ELR (cell line): ENCODE measurements at places on chromosomes 4 and X.
A peak's percentile ranks its signal among the peaks of the same experiment; 100 is the strongest.

DNA sequence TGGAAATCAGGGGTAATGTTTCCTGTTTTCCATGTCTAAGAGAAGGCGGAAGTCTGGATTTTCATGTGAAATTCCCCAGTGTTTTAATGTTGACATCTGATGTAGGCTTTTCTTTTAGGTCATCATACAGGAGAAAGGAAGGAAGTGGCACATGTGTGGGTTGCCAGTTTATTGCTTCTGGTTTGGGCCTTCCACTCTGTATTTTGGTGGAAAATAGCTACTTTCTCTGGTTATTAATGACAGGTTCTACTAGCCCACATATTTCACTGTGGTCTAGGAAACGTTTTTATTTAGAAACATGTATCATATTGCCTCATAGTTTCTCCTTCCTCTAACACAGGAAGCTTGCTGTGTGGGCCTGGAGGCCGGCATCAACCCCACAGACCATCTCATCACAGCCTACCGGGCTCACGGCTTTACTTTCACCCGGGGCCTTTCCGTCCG, 7.2 kb downstream of the PDHA1 start:
- no peak for DNase-seq

DNA sequence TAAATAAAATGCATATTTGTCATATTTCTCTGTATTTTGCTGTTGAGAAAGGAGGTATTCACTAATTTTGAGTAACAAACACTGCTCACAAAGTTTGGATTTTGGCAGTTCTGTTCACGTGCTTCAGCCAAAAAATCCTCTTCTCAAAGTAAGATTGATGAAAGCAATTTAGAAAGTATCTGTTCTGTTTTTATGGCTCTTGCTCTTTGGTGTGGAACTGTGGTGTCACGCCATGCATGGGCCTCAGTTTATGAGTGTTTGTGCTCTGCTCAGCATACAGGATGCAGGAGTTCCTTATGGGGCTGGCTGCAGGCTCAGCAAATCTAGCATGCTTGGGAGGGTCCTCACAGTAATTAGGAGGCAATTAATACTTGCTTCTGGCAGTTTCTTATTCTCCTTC, 3.3 kb downstream of the HTT start:
- no peak for DNase-seq

GRCh38 chr4:157590679-157591078, 370.2 kb downstream of the GRIA2 start:
- no peak for DNase-seq

GRCh38 chr4:144647095-144647561, 1.2 kb downstream of the HHIP start:
- peak; percentile 45 for DNase-seq

DNA sequence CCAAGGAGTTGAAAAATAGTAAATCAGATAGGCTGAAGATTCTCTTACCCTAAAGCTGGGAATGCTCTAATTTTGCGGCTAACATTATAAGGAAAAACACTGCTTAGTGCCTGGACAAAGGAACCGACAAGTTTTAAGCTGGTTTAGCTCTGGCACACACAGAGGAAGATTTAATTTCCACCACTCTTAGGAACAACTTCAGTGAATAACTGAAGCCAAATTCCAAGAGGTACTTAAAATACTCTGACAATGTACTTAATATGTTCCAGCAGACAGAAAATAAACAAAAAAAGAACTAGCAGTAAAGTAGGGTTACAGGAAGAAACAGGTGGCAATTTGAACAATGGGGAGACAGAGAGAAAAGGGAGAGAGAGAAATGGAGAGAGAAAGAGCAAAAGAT, 340.8 kb upstream of the NDST4 start:
- DNase-seq, result no peak

GRCh38 chrX:13008189-13008533, 33.3 kb downstream of the TMSB4X start:
- DNase-seq, result no peak

DNA sequence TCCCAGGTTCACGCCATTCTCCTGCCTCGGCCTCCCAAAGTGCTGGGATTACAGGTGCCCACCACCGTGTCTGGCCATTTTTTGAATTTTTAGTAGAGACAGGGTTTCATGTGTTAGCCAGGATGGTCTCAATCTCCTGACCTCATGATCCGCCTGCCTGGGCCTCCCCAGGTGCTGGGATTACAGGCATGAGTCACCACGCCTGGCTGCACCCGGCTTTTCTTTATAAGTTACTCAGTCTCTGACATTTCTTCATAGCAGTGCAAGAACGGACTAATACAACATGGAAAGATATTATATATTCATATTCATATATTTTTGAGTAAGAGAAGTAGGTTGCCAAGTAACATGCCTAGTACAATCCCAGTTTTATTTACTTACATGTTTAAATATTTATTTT, 22.9 kb downstream of the SHROOM3 start:
- DNase-seq, result no peak

DNA sequence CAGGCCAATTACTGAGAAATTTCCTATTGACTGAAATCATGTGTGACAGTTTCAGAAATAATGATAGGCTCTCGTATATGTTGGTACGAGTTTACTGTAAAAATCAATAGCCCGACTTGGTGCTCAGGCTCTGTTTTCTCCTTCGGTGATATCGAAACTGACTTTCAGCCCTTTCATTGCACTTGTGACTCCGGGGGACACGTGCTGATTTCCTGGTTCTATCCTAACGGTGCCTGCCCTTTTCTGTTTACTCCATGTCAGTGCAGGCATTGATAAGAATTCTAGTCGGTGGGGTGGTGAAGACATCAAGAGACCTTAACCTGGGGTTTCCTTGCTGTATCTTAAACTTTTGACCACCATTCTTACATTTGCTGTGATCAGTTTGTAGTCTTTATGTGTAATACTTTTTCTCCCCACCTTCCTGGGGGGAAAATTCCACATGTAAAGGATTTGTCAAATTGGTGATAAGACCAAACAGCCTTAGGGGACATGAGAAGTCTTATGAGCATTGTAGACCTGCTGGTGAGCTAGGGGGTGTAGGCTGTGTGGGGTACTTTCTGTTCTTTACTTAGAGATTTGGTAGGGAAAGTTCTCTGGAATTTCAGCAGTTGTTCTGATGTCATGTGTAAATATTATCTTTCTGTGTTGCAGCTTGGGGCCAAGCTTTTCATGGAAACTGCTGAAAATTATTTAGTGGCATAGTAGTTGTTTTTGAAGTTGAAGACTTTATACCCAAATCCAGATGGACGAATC, 52.7 kb downstream of the TMEM131L start:
- no peak for DNase-seq

DNA sequence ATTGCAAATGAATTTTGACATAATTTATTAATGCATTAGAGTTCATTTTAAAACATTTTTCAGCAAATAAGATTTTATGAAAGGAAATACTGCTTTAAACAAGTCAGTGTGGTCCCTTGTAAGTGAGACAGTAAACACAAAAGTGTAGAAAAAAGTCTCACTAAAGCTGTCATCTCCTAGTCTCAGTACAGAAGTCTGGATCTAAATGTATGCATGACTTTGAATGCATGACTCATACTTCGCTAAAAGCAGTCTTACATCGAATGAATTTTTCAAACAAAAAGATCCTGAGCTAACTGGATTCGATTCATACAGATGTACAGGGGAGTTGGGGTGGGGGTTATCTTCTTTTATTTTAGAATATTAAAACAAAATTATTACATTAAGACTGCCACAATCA, 207.4 kb upstream of the VCX start:
- no peak for DNase-seq

GRCh38 chr4:28918871-28919270, 1801.3 kb upstream of the PCDH7 start:
- DNase-seq, result no peak

DNA sequence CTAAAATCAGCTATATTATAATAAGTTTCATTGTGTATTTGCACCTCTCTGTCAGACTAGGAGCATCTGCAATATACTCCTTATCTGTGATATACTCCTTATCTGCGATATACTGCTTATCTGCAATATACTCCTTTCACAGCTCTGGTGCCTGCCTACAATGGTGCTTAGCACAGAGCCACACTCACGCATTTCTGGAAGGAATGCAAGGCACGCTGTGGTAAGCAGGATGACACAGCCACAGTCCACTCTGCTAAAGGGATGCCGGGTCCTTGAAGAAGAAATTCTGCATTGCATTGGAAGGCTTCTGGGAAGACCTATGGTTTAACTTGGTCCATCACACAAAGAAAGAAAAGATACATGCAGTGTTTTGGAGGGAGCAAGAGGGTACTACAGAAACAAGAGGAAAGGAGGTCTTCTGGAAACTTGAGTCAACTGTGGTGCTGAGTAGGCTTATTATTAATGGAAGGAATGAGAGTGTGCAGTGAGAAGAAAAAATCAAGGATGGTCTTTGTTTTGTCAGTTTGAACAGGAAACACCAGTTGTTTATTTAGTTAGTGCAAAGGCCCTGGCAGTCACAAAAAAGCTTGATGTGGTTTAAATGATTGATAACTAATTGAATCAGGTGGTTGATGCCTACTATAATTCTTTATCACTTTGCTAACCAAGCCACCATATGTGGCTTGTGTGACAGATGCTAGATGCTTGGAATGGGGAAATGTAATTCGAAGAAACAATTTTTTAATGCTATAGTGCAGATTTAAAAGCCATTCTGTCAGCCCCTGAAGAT, 342.3 kb downstream of the GRXCR1 start:
- peak; percentile 29 for DNase-seq

DNA sequence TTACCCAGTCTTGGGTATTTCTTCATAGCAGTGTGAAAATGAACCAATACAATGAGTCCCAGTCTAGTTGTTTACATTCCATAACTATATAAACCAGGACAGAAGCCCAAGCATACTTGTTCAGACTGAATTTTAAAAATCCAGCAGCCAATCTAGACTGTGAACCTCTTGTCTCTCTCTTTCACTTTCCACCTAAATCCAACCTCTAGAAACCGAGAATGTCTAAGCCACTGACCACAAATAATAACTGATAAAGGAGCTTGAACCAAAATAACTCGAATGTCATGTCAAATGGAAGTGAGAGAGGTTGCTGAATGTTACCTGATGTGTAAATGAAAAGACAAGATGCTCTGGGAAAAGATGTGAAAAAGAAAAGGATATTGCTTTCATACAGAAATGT, 544.7 kb downstream of the NLGN4X start:
- no peak for DNase-seq

GRCh38 chrX:132407691-132408090, 81.1 kb downstream of the MBNL3 start:
- DNase-seq, result no peak

GRCh38 chr4:79235095-79235494, 90.8 kb downstream of the NAA11 start:
- no peak for DNase-seq

GRCh38 chrX:131735127-131735526, 191.3 kb downstream of the OR13H1 start:
- no peak for DNase-seq

GRCh38 chr4:128287141-128287870, at the start of gene PGRMC2:
PGRMC2 (minus strand) TSS chr4:128287813; CDS start chr4:128287790, 23 bp downstream.
- peak; percentile 42 for DNase-seq

DNA sequence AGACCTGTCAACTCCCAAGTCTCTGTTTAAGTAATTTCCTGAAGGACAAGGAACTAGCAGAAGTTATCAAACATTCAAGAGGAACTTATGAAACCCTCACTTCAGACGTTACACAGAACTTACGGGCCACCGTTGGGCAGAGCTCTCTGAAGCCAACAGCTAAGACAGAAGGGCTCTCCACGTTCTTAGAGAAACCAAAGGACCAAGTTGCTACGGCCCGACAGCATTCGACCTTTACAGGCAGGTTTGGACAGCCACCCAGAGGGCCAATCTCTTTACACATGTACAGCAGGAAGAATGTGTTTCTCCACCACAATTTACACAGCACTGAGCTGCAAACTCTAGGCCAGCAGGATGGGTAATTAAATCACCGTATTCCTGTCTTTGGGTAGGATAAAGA, 705.1 kb upstream of the GRID2 start:
- DNase-seq, result no peak

DNA sequence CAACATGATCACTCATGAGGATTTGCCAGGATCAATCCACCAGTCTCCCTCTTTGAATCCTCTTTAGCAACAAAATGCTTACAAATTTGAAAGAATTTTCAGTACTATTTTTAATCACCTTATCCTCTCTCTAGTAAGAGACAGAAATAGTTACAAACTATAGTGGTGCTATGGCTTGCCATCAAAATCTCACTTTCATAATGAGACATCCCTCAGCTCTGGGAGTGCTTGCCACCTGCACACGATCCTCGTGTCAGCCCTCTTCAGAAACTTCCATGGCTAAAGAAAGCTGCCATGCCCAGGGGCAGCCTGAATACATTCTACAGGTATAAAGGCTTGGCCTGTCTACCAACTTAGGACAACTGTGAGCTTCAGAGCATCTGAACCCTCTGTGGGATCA, 5.1 kb upstream of the DHX15 start:
- DNase-seq, result no peak

GRCh38 chrX:40912576-40912975, 172.7 kb upstream of the USP9X start:
- peak; percentile 48 for DNase-seq

GRCh38 chr4:72997409-72997808, 72.1 kb downstream of the COX18 start:
- DNase-seq, result peak; percentile 74

GRCh38 chrX:2512501-2512900, 11.7 kb upstream of the DHRSX start:
- no peak for DNase-seq

- no peak for DNase-seq
Measured at GRCh38 chr4:7103607-7104365, 35.9 kb upstream of the GRPEL1 start.

- DNase-seq, result no peak
Measured at GRCh38 chr4:83894831-83895230, 358.9 kb downstream of the GPAT3 start.

DNA sequence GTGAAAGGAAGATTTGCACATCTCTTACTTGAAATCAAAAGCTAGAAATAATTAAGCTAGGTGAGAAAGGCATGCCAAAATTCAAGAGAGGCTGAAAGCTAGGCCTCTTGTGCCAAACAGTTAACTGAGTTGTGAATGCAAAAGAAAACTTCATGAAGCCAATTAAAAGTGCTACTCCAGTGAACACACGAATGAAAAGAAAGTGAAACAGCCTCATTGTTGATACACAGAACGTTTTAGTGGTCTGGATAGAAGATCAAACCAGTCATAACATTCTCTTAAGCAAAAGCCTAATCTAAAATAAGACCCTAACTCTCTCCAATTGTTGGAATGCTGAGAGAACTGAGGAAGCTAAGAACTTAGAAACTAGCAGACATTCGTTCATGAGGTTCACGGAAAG, 122.3 kb downstream of the UNC5C start:
- DNase-seq, result no peak

- DNase-seq, result peak; percentile 82
Measured at GRCh38 chrX:16822723-16823122, 36.5 kb downstream of the TXLNG start.
